ENCODE measurements at places on chromosomes 2 and 18. TPM values are rescaled to one million over a fixed set of nuclear protein-coding genes. Genes with fewer than 3 reads are reported as not detected.

GRCh38 chr2:197993830-197994229 lies 189.4 kb downstream of the PLCL1 start:
- H3K27ac ChIP-seq = no peak overlapping the region
- H3K4me1 ChIP-seq = no peaks in the 10 kb centered on the region
- peak; percentile 23 for DNase-seq
- no peaks in the 10 kb centered on the region for H3K36me3 ChIP-seq

DNA sequence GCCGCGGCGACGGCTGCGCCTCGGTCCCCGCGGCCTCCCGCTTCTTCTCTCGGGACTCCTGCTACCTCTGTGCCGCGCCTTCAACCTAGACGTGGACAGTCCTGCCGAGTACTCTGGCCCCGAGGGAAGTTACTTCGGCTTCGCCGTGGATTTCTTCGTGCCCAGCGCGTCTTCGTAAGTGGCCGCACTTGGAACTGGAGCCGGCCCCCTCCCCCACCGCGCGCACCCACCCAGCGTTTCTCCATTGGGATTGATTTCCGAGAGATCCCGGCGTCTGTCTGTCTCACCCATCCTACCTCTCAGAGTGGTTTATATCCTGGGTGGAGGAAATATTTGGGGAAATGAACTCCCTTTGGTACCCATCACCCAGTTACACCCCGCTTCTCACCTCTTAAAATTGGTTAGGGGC lies 498 bp downstream of the ITGAV start:
- peak overlapping the region; percentile 91 for H3K4me3 ChIP-seq
- H3K36me3 ChIP-seq = no peaks in the 10 kb centered on the region
- H3K4me1 ChIP-seq = peaks cover 26% of the 10 kb centered on the region
- DNase-seq = no peak

The C2orf78 gene
- total RNA-seq = not detected

The GPBAR1 gene
- 0.55 TPM for total RNA-seq

Measured in astrocyte (in vitro differentiated cells and primary cell).